ENCODE measurements at places on chromosomes 2 and 18.
A peak's percentile ranks its signal among the peaks of the same experiment; 100 is the strongest.

DNA sequence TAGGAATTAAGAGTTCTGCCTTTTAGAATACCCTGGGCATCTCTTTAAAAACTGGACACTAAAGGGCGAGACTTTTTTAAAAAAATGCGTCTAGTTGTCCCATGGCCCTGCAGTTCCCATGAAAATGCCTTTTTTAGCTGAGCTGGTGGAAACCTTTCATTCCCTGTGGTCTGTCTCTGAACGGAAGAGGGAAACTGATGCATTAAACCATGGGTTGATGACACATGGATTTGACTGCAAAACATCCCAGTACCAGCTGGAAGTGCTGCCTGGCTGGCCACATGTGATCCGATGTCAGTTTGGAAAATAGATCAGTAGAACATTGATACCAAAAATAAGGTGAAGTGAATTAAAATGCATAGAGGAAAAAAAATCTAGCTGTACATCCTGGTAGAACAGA, 129.2 kb downstream of the MYO1B start:
- no peak for DNase-seq

GRCh38 chr2:62038975-62039771, 133.7 kb downstream of the COMMD1 start:
- no peak for DNase-seq

DNA sequence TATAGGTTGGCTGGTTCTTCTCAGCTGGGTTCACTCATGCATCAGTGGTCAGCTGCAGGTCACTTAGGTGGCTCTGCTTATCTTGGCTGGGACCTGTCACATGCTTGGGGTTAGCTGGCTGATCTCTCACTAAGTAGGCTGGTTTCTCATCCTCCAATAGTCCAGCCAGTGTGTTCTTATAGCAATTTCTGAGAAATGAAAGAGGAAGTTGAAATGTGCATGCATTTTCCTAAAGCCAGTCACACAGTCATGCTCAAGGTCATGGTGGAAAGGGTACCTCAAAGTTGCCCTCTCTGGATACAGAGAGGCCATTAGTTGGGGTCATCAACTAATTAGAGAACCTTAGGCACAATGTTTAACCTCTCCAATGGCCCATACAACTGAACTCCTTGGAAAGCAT, 64.4 kb downstream of the KLHL29 start:
- DNase-seq, result no peak

- DNase-seq, result no peak
Observed at GRCh38 chr2:20122864-20123263, 71.4 kb upstream of the LAPTM4A start.

DNA sequence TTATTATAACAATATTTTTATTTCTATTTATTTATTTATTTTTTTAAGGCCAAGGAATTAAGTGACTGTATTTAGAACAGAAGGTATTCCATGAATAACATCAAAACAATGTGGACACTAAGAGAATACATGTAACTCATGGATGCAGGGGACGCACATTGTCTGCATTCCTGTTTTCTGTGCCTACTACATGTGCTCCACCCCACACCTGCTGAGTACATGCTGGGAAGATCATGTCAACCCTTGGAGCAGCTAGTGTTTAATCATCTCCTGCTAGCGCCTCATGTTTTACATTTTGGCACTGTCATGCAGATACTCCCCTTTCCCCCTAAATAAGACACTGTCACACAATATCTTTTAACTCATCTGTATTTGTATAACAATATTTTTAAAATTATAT, 29.3 kb downstream of the DPYSL5 start:
- no peak for DNase-seq

- DNase-seq, result no peak
Observed at GRCh38 chr2:186036862-186037449, 298.4 kb downstream of the FSIP2 start.

GRCh38 chr2:61416871-61417645, 53.8 kb downstream of the USP34 start:
- no peak for DNase-seq

DNA sequence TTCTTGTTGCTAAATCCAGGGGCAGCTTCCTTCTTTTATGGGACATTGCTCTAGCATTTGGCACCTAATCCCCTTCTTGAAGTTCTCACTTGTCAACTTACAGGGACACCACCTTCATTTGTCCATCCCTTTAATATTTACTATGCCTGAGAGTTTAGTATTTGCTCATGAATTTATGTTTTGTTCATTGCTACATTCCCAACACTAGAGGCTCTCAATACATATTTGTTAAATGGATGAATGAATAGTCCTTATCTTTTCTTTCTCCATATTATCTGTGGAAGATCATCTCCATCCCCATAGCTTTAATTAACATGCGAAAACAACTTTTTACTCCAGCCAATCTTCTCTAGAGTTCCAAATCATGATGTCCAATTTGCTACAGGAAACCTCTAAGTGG, 5.4 kb downstream of the CWC22 start:
- no peak for DNase-seq

DNA sequence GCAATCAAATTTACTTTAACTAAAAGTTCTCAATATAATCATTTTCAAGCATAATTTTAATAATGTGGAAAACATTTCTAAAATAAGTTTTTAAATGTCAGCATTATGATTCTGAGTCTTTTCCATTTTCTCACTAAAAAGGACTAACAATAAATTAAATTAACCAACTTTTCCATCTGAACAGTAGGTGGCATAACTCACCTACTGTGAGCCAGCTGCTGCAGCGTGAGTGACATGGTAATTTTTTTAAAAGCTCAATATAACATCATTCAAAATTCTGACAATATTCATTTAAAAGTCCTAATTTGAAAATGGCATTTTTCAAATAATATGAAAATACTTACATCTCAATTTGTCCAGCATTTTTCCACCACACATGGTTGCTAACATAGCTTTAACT, 66.5 kb downstream of the DTNB start:
- no peak for DNase-seq

GRCh38 chr2:44768438-44769236, 172.9 kb upstream of the SIX3 start:
- no peak for DNase-seq

DNA sequence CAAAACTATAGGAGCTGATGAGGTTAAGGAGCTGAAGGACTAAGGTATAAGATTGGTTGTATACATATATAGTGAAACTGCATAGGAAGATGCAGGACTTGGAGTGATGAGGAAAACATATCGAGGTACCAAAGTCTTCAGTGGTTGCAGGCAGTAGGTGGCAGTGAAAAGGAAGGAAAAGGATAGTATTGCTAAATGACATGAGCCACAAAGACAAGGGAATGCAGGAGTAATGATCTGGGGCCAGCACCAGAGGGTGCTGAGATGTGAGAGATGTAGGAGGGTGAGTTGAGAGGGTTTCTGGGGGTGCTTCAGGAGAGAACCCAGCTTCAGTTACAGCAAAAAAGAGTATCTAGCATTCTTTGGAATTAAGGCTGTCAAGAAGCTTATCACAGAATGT, 172.2 kb upstream of the MYO3B start:
- no peak for DNase-seq

DNA sequence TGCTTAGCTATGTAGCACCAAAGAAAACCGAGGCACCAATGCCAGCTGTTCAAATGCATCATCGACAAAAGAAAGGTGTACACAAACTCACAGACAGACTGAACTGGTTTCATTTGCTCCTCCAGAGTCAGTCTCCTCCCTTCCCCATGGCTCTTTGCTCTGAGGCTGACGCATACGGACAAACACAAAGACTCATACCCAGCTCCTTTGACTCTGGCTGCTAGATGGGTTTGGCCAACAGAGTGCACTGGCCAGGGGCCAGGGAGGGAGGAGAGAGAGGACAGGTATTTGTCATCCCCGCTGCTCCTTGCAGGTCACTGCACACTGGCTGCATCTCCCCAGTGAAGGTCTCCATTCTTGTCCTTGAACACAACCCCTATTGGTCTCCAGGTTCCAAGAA, 40.7 kb downstream of the DNER start:
- no peak for DNase-seq

GRCh38 chr2:86396291-86396785, 44.8 kb upstream of the KDM3A start:
- peak; percentile 74 for DNase-seq

DNA sequence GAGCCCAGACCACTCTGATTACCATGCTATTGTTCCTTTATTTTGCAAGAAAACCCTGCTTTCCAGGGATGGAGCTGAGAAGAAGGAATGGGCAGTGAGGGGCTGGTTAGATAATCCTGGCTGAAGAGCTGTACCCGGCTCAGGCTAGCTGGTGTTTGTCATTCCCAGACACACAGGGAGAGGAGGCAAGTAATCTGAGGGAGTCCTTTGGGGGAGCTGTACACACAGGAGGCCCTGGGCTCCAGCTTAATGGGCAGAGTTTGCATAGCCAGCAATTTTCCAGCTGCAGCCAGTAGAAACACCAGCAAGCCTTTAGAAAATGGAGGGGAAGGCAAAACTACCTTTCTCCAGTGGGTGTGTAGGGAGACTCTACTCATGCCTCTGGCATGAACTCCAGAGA, 259.3 kb downstream of the SOX11 start:
- no peak for DNase-seq

GRCh38 chr2:231315896-231316295, 79.6 kb upstream of the B3GNT7 start:
- DNase-seq, result no peak

DNA sequence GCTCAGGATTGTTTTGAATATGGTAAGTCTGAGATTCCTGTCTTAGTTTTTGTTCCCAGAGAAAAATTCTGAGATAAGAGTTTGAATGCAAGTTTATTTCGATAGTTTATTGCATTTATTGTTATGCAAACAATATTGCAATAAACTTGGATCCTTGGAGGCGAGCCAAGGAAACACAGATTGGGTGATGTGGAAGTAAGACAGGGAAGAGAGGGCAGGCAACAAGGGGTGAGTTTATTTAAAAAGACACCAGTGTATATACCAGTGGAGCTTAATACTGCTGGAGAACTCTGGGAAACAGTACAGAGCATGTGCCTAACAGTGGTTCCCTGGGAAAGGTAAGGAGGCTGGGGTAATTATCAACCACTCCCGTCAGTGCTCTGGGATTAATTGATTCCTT, 87.5 kb upstream of the NEDD4L start:
- DNase-seq, result peak; percentile 40

GRCh38 chr18:23135550-23136325, 453 bp downstream of the CABLES1 start:
- DNase-seq, result peak; percentile 16

GRCh38 chr2:74632939-74633312, 15.2 kb downstream of the M1AP start:
- no peak for DNase-seq

DNA sequence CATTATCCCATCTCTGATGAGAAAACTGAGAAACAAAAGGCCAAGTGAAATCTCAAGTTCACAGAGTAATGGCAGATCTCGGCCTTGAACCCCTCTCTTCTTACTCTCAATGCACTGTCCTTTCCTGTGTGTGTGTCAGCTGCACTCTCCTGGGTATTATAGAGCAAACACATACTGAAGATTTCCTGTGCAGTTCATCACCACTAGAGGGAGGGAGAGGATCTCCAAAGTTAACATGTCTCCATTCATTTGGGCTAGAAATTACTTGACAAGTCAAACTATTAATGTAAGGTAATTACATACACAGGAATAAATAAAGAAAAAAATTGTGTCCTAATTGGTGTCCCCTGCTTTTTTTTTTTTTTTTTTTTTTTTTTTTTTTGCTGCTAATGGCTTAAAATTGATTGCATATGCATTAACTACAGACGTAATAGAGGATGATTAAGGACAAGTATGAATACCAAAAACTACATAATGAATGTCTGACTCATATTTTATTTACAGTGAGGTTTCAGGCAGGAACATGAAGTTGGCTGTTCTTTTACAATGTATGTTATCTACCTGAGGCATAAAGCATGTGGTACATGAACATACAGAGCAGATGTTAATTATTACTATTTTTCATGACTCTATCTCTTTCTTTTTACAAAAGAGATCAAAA, 269.2 kb downstream of the NYAP2 start:
- DNase-seq, result peak; percentile 17

GRCh38 chr2:188449971-188450370, 158.3 kb downstream of the GULP1 start:
- no peak for DNase-seq

- DNase-seq, result no peak
Observed at GRCh38 chr2:218622606-218623365, 15.1 kb downstream of the PLCD4 start.

GRCh38 chr2:79191081-79191480, 31.5 kb upstream of the REG3A start:
- no peak for DNase-seq

DNA sequence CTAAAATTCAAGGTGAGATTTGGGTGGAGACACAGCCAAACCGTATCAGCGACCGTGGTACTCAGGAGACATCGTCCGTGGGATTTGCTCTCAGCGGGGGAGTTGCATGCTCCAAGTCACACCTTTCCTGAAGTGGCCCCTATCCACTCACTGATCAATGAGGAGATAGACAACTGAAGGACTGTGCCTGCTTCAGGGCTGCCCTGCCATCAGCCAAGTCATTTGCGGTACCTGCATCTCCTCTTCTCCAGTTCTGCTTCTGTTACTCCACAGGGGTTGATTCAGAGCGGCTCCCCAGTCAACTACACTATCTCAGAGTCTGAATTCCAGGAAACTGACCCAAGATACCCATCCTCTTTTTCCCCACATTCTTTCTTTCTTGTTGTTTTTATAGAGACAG, 184.1 kb downstream of the MREG start:
- no peak for DNase-seq

DNA sequence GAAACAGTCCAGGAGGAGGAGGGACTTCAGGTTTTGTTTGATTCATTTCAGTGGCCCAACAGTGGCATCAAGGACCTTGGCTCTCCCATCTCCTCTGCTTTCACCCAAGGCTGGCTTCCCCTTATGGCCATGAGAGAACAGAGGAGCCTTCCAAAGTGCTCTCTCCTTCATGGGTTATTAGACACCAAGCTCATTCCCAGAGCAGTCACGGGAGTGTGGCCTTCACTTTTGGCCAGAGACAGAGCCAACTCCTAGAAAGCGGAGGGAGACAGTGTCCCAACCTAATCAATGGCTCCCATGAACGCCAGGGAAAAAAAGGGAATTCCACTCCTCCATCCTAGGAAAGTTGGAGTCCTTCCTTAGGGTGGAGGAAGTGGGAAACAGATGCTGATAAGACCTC, 871 bp upstream of the DUSP28 start:
- peak; percentile 10 for DNase-seq

GRCh38 chr2:143070704-143071103, 58.5 kb upstream of the ARHGAP15 start:
- DNase-seq, result no peak

DNA sequence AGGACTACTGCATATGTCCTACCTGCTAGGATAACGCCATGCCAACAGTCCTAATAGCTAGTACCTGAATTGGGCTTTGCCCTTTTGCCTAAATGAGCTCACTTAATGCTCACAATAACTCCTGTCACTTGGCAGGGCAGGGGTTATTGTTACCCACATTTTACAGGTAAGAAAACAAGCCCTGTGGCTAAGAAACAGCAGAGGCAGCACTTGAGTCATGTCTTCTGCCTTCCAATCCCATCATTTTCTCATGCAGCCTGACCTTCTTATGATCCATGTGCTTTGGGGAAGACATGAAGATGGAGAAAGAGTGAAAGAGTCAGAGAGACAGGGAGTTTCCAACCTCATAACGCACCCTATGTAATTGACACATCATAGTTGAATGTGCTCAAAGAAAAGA, 33.6 kb upstream of the LPIN1 start:
- DNase-seq, result no peak

- DNase-seq, result no peak
Observed at GRCh38 chr2:156338578-156338977, 6.1 kb upstream of the NR4A2 start.

GRCh38 chr2:43511199-43511598, 84.6 kb downstream of the THADA start:
- no peak for DNase-seq
